ENCODE measurements at places on chromosomes 2 and 18.

GRCh38 chr2:204892506-204893255, 347.4 kb downstream of the PARD3B start:
- no peak for DNase-seq

- DNase-seq, result no peak
Observed at GRCh38 chr2:36889795-36890194, 76.5 kb downstream of the STRN start.

DNA sequence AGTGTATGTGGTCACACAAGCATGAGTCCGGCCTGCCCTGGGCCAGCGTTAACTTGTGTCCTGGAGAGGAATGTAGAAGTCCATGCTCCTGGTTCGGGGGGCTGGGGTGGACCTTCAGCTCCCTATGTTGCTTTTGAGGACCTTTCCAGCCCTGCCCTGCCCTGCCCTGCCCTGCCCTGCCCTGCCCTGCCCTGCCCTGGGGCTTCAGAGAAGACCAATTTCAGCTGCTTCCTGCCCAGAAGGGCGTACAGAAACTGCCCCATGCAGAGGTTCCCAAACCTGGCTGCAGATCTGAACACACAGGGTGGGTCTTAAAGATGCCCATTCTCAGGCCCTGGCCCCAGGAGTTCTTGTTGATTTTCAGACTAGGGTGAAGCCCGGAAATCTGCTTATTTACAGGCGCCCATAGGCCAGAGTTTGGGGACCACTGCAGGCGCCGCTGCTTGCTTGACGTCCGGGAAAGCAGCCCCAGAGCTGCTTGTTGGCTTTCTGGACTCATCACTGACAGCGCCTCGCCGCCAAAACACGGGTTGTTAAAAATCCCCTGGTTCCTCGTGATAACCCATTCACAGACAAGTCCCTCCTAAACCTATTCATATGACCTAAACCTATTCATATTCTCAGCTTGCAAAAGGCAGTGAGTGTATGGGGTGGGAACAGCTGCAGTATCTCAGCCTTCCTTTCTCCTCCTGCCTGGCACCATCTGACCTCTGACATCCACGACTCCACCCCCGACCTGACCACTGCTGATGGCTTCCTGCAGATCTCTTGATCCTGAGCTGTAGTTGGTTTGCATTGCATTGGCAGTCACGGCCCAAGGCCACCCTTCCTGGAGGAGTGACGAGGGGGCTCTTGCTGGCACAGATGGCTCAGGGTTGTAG, 198.3 kb downstream of the GLI2 start:
- no peak for DNase-seq

GRCh38 chr2:154794406-154794805, 95.9 kb downstream of the KCNJ3 start:
- DNase-seq, result no peak

- DNase-seq, result no peak
Observed at GRCh38 chr2:223078482-223078881, 26.5 kb downstream of the KCNE4 start.

DNA sequence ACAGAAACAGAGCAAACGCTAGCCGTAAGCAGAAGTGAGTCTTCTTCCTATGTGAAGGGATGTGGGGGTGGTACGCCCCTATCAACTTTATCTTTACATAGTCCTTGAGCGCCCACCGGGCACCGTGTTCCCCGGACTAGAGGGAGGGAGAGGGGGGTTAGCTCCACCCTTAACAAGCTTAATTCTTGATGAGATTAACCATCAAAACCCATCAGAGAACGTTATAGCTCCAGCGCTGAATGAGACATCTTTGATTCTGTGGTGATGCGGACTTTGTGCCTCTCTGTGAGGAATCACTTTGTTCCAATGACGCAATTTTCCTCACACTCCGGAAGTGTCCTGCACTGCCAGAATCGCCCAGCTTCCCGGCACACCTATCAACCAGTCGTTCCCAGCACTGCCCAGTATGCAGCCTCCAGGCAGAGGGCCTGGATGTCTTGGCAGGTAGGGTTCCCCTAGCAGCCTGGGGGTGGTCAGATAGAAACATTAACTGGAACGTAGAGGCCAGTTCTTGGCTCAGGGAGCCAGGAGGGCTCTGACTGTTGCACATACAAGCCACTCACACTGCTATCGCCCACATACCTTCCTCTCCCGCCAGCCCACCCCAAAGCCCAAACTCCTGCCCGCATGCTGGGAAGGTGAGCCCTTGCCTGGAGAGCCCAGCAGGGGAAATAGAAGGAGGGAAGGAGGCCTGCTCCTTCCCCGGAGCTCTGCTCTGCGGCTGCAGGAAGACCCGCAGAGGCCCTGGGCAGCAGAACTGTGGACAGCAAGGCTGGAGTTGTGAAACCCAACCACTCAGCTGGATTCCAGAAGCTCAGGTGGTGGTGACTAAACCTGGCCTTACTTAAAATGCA, 1.9 kb upstream of the ODC1 start:
- DNase-seq, result no peak

Measured in NCI-H524 treated with DMSO at 0.1 percent for 48 hours (cell line).